ENCODE measurements at places on chromosomes 16 and 17. TPM values are rescaled to one million over a fixed set of nuclear protein-coding genes. Genes with fewer than 3 reads are reported as not detected.

- DNase-seq = no peak
Observed at GRCh38 chr17:27956601-27957445, 63.7 kb upstream of the LYRM9 start.

DNA sequence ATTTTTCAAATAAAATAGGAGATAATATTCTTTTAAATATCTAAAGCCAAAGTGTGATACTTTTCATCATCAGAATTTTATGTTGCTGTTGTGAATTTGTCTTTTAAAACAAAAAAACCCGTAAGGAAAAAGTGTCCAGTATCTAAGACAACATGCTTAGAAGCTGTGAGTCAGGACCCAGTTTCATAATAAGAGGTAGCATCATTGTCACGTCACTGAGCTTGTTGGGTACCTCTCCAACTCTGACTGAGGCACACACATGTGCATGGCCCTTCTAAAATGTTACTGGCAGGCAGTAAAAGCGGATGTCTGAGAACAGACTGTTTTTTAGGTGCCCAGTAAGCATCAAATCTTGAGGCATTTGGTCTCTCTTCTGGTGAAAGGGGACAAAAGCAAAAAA is 2.5 kb downstream of the CIAPIN1 start:
- no peak for DNase-seq

GRCh38 chr16:53566552-53567245 is 63.7 kb upstream of the AKTIP start:
- DNase-seq = no peak

Gene PER1
- 110 TPM for polyA plus RNA-seq

Gene ZFP3
- polyA plus RNA-seq = 5.4 TPM

Gene SALL1
- polyA plus RNA-seq = 0.45 TPM

All from right cardiac atrium (tissue), 5 donors.